Epithelial cell of prostate (primary cell): ENCODE measurements at places on chromosomes 16 and 17.
A peak's percentile ranks its signal among the peaks of the same experiment; 100 is the strongest.

GRCh38 chr16:8550728-8551387 lies 39.5 kb downstream of the TMEM114 start:
- DNase-seq, result no peak

DNA sequence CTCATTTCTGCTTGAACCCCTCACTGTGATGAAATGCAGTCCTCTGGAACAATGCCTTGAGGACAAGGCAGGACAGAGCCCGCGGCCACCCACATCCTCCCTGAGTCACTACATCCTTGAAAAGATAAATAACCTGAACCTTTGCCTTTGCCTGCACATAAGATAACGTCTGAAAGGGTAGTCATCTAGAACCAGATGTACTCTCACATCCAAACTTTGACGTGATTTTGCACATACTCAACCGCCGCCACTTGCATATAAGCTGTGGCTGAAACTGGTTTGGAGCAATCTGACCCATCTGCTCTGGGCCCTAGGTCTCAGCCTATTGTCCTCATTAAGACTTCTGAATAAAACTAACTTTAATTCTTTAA lies 252.1 kb downstream of the PHKB start:
- DNase-seq, result peak; percentile 57

DNA sequence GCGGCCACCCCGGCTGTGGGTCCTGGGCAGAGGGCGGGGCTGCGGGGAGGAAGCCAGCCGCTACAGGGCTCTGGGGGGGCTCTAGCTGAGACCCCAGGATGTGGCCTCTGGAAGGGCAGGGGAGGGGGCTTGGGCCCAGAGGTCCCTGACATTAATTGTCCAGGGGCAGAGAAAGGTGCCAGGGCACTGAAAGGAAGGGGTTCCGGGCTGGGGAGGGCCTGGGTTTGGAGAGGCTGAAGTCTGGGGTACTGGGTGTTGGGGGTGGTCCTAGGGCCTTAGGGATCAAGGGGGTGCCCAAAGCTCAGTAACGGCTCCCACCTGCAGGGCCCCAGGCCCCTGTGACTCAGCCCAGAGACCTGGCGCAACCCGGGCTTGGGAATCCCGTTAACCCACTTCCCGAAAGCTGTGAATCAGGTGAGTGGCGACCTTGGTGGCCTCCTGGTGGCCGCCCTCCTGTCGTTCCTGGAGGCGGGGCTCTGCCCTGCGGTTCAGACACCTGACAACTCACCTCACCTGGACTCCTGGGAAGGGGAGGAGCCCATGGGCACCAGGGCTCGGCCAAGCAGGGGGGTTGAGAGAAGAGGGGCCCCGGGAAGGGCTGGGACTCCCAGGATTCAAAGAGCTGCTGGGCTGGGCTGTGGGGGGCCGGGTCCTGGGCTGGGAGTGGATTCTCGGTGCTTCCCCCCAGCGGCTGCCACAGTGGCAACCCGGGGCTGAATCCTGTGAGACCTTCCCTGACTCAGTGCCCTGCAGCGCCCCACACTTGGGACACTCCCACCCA lies 465 bp upstream of the PRSS22 start:
- no peak for DNase-seq

GRCh38 chr16:641326-642188 lies at the start of gene MCRIP2:
MCRIP2 (plus strand) TSS chr16:641828; CDS start chr16:641992, 164 bp downstream.
- no peak for DNase-seq

DNA sequence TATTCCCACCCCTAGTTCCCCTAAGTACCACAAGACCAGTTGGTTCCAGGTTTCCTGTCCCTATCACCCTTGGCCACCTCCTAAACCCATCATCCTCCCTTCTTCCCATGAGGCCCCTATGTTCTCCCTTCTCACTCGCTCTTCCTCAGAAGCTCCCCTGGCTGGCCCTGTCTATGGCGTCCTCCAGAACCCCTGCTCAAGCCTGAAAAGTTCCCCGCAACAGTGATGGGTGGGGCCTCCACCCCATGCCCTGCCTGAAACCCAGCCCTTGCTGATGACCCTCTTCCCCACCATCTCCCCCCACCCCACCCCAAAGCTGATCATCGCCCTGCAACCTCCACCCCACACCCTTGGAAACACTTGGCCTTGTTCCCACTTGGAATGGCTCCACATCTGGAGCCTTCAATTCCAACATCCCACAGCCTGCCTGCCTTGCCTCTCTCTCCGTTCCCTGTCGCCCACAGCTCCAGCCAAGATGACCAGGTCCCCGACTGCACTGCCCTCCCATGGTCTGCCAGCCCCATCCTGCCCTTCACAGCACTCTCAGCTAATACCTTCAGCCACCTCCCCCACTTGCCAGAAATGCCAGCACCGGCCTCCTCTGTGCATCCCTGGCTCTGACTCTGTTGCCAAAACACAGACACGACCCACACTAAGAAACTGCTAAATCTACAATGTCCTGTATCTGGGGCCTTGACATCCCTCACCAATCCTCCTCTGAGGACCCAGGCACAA lies 10.5 kb downstream of the OSBPL7 start:
- no peak for DNase-seq

DNA sequence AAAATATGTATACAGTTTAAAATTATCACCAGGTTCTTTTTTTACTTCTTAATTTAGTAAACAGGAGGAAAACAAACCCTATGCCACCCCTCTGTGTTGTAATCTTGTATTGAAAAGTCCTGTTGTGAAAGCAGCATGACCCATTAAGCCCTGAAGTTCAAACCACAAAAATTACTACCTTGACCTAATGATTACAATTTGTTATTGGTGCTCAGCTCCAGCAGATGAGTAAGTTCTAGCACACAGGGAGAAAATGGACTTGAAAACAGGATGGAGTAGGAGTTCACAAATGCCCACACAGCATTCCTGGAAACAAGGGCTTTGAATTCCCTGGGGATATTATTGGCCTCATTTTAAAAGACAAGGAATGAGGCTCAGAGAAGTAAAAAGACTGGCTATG lies 505.8 kb upstream of the ERCC4 start:
- DNase-seq, result no peak

DNA sequence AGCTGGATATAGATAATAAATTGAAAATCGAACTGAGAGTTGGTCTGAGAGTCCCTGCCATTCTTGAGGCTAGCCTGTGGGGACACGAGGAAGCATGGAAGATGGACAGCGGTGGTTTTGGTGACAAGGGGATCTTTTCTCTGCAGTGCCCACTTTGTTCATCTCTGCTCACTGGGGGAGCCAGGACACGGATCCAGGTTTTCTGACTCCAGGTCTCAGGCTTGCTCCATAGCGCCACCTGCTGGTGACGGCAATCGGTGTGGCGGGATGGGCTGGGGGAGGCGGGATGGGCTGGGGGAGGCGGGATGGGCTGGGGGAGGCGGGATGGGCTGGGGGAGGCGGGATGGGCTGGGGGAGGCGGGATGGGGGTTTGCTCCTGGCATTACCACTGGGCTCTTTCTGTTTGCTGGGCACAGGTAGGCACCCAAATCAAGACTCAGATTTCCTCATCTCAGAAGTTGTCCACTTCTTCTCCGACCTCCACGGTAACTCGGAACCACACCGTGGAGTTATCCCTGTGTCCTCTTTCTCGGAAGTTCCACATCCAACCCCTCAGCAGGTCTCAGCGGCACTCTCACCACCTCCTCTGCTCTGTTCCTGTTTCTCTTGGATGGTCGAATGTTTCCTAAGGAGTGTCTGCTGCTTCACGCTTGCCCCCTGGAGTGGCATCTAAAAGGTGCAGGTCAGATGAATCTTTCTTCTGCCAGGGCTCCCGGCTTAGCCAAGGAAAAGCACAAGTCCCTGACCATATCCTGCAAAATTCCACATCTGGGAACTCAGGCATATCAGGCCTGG lies 142.4 kb downstream of the CYLD start:
- DNase-seq, result no peak

DNA sequence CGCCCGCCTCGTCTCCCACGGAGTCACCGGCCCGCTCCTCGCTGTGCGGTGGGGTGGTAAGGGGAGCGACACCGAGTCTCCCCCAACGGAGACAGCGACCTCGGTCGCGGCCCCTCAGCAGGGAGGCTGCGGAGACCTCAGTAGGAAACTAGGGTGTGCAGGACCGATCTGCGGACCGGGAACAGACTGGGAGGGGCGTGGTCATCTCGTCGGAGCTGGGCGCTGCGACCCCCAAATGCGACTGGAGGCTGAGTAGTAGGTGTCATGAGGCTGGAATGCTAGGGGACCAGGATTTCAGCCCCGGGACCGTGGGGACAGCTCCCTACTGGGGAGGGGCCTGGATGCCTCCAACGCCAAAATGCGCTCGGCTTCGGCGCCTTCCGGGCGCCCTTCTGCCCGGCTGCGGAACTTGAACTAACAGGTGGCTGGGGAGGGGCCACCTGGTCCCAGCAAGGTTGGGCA lies 1.3 kb downstream of the CACNG4 start:
- DNase-seq, result no peak

- DNase-seq, result no peak
These were observed 41.3 kb upstream of the SLC38A10 start for GRCh38 chr17:81336296-81336929.

DNA sequence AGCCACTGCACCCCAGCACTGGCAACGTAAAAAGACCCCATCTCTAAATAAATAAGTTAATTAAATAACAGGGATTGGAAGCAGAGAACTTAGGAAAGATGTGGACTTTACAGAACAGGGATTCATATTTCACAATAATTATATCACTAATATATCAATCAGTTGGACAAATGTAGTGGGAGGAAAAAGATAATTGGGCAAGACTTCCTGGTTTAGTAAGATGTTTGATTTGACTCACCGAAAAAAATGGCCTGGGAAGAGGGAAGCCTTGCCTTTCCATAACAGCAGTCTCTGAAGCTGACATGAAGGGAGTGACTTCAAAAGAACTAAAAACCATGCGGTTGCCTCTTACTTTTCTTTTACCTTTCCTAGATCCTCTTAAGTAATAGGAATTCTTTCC lies 15.2 kb upstream of the C17orf78 start:
- peak; percentile 59 for DNase-seq

- no peak for DNase-seq
These were observed 803 bp downstream of the APOBR start for GRCh38 chr16:28495098-28495793.

DNA sequence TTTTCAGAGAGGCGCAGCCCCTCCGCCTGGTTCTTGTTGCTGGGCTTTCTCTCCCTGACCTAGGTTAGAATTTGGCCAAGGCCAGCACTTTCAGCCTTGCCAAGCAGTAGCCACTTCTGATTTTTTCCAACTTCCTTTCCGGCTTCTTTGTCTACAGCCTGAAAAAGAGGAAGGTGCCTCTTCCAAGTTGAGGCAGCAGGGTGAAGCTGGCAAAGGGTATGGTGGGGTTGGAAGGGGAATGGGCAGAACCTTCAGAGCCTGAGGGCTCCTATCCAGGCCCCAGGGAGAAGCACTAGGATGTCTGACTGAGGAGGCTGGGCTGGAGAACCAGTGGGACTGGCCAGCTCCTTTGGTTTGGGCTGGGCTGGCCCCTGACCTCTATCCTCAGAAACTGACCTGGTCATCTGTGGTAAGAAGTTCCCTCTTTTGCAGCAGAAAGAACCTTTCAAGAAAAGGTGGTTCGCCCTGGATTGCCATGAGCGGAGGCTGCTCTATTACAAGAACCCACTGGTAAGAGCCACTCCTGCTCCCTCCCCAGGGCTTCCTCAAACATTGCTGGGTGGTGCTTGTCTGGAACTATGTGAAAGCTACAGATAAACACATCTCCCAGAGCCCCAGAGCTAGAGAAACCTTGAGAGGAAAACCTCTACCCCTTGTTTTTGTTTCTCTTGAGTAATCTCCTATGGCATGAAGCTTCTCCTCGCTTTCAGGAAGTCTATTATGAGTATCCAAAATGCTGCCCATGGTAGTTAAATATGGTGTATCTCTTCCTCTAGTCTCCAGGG lies 16.6 kb upstream of the RNF135 start:
- DNase-seq, result no peak

GRCh38 chr16:85227084-85227945 lies 115.0 kb upstream of the CIBAR2 start:
- no peak for DNase-seq

DNA sequence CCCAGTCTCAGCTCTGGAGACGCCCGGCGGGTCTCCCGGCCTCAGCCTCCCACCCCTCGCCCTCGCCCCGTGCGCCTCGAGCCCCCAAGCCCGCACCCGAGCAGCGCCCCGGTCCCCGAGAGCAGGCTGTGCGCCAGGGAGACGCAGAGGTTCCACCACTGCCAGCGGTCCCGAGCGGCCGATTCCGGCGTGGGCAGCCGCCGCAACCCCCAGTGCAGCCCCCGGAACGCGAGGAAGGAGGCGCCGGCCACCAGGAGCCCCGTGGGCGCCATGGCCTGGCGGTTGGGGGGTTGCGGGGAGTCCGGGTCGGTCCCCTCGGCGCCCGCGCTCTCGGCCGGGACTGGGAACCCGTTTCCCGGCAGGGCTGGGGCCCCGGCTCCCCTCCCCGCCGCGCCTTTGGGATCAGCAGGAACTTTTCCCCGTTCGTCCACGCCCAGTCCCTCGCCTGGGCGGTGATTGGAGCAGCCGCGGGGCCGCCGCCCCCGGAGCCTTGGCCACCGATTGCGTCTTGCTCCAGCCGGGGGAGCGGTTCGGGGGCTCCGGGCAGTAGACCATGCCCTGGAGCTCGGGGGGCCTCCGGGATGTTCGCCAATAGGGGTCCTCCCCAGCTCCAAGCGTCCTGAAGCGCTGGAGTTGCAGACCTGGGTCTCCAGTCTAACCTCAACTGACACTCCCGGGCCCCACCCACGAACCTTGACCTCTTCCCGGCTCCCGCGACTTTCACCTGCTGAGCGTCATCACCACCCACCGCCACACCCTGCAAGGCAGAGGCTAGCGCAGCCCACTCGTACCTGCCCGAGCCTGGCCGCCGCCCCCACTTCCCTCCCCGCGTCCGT lies at the start of gene TLCD2:
Gene TLCD2, minus strand, starts transcription at position 407 of the 836 bp plus-strand sequence. Its CDS starts 135 bp downstream, at position 272.
- DNase-seq, result no peak

DNA sequence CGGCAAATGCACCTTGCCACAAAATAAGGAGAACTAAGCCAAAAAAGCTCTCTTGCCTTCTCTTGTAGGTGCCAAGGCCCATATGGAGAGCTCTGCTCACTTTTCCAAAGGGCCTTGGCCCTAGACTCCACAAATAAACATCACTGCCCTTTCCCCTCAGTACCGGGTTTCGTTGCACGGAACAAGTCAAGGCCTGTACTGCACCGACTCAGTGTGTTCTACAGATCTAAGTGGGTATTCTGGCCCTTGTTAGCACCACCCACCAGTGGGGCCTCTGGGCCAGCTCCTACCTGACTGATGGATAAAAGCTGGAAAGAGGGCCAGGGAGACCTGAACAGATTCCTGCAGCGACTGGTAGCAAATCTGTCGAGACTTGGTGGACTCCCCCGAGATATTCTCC lies 43.7 kb upstream of the GSG1L start:
- no peak for DNase-seq
